ENCODE measurements at places on chromosomes 6 and 20.

DNA sequence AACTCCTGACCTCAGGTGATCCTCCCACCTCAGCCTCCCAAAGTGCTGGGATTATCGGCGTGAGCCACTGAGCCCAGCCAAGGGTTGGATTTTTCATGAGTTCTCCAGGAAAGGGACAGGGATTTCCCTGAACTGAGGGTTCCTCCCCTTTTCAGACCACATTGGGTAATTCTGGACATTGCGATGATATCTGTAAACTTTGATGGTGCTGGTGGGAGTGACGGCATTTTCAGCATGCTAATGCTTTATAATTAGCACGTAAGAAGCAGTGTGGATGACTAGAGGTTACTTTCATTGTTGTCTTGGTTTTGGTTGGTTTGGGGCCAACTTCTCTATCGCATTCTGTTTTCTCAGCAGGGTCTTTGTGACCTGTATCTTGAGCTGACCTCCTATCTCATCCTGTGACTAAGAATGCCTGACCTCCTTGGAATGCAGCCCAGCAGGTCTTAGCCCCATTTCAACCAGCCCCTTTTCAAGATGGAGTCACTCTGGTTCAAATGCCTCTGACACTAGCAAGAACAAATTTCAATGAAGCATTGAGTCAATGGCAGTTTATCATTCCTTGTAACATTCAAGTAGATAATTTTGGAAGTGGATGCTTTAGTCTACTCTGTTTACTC lies 156.5 kb downstream of the TTLL2 start:
- no peak for DNase-seq

DNA sequence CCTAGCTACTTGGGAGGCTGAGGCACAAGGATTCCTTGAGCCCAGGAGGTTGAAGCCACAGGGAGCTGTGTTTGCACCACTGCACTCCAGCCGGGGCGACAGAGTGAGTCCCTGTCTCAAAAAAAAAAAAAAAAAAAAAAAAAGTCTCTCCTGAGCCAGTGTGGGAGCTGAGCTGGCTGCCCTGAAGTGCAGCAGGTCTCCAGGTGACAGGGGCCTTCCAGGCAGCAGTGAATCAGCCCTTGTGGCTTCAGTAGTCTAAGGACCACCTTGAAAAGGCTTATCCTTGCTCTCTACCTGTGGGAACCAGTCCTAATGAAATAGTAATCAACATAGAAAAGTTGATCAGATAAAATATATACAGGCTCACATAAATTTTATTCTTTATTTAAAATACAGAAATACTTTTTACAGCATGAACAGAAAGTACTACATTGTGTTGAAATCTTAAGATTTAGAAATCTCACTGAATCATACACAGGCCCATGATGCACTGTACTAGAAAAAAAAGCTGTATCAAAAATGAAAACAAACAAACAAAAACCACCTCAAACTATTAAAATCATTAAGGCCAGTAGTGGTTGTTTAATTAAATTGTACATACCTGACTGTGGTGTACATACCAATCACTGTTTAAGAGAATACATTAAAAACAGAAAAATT lies 128.9 kb downstream of the SCML4 start:
- no peak for DNase-seq

GRCh38 chr6:137830511-137830911 lies 36.5 kb upstream of the TNFAIP3 start:
- no peak for DNase-seq

GRCh38 chr6:16228709-16229665 lies 9.4 kb upstream of the GMPR start:
- DNase-seq = no peak

- no peak for DNase-seq
Observed at GRCh38 chr6:155301867-155302266, 12.4 kb downstream of the TFB1M start.

GRCh38 chr6:17503051-17503450 lies 97.1 kb upstream of the FAM8A1 start:
- DNase-seq = no peak

DNA sequence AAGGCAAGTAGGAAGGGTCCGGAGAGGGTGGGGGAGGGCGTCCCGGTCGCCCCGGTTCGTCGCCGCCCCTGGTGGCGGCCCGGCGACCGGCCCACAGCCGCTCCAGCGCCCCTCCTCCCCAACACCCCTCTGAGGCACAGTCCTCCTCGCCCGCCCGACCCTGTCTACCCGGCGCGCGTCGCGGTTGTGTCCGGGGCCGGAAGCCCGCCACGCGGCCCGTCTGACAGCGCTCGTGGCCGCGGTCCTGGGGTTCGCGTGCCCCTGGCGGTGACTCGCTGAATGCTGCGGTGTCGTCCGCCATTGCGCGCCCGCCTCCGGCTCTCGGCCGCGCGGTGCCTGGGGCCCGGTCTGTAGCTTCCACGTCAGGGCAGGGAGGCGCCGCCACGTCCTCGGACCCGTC lies 335.3 kb upstream of the DEFB115 start:
- DNase-seq = no peak

- no peak for DNase-seq
Observed at GRCh38 chr20:53752583-53752970, 158.9 kb upstream of the ZNF217 start.

DNA sequence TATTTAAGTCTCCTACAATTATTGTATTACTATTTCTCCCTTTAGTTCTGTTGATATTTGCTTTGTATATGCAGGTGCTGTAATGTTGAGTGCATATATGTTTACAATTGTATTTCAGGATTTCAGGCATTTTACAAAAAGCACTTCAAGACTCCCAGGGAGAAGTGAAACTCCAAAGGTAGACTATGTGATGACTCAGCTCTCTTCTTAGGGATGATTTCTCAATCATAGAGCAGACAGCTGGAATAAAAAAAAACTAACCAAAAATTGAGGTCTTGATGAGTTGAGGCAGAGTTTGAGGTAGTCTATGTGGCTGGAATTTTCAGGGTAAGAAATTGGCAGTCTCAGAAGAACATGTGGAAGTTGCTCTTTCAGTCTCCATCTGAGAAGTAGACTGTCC lies 786.1 kb downstream of the TFAP2A start:
- DNase-seq = no peak

GRCh38 chr6:125524356-125524755 lies 222.6 kb upstream of the HDDC2 start:
- no peak for DNase-seq

DNA sequence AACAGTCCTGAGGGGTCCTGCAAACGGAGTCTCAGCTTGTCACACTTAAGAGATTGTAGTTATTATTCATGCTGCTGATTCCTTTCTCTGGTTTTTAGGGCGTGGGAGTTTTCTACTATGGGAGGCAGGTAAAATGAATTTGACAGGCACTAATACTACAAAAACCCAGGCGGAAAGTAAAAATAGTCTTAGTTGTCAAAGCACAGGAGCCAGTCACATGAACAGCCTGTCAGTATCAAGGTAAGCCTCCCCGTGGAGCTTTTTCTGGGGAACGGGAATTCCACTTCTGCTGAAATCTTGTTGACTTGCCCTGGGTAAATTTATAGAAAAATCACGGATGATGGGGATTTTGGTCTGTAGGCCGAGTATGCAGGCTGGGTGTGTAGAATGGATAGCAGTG lies 79.8 kb downstream of the SLC24A3 start:
- no peak for DNase-seq

- DNase-seq = no peak
Observed at GRCh38 chr20:62907384-62908317, 18.7 kb downstream of the DIDO1 start.

- no peak for DNase-seq
Observed at GRCh38 chr6:161409353-161409752, 135.5 kb upstream of the AGPAT4 start.

- no peak for DNase-seq
Observed at GRCh38 chr6:101722991-101723579, 329.6 kb downstream of the GRIK2 start.

- no peak for DNase-seq
Observed at GRCh38 chr6:119207971-119208725, 129.7 kb upstream of the FAM184A start.

DNA sequence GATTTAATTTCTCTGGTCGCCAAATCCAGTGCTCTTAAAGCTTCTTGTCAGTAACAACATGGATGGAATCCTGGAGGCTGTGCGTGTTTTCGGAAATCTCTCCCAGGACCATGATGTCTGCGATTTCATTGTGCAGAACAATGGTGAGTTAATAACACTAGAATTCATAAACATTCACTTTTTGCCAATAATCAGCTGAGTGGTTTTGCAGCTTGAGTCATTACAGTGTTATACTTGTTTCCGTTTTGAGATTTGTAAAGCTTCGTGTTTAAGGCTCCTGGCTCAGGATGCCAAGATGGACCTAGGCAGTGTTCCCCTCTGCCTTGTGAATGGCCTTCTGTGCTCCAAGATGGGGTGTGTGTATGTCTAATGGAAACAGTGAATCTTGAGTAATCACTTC lies 113.8 kb downstream of the ARMC2 start:
- no peak for DNase-seq

GRCh38 chr20:32526541-32526940 lies 58.6 kb downstream of the NOL4L start:
- no peak for DNase-seq

GRCh38 chr6:101110814-101111213 lies 229.7 kb upstream of the ASCC3 start:
- DNase-seq = no peak

DNA sequence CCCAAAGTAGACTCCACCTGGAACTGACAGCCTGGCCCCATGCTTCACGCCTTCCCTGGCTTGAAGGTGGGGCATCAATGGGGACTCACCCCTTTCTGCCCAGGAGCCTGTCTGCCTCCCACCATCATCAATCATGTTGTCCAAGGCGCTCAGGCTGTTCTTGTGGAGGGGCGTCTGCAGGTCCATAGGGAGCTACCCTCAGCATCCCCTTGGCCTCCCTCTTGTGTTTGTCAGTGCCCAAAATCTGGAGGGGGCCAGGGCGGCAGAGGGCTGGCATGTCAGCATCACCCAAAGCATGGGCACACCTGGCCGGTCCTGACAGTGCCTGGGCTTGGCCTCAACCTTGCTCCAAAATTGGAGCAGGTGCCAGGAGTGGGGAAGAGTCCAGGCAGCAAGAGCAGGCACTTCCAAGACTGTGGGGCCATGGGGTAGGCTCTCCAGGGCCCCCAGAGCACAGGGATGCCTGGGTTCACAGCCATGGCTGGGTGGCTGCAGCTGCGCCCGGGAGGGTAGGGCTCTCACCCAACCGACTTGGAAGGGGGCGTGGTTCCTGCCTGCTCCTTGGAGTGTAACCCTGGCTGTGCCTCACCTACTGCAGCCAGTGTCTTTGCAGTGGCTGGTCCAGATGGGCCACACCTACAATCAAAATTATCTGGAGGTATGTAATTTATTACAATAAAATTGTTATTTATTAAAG lies 903.4 kb downstream of the EYS start:
- DNase-seq = no peak

- DNase-seq = no peak
Observed at GRCh38 chr6:67706388-67706787, 928.7 kb upstream of the ADGRB3 start.

GRCh38 chr6:45478240-45478639 lies 100.5 kb upstream of the SUPT3H start:
- no peak for DNase-seq

- DNase-seq = no peak
Observed at GRCh38 chr20:44632103-44632752, 19.3 kb downstream of the ADA start.

DNA sequence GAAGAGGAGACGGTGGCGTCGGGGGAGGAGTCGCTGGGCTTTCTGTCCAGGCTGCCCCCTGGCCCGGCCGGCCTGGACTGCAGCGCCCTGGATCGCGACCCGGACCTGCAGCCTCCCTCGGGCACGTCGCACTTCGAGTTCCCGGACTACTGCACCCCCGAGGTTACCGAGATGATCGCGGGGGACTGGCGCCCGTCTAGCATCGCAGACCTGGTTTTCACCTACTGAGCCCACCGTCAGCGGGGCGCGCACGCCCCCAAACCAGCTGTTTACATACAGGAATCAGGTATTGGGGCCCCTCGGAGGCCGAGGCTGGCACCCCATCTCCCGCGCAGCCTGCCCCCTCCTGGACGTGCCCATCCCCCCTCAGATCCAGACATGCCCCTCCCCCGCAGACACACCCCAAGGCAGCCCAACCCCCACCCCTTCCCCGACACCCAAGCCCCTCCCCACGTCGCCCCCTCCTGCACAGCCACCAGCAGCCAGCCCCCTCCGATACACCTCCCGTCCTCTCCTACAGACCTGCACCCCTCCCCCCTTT lies 1.4 kb downstream of the SOX12 start:
- DNase-seq = no peak

GRCh38 chr6:152423216-152424103 lies 213.7 kb downstream of the SYNE1 start:
- no peak for DNase-seq

GRCh38 chr6:89685311-89685710 lies 46.8 kb upstream of the LYRM2 start:
- DNase-seq = no peak

DNA sequence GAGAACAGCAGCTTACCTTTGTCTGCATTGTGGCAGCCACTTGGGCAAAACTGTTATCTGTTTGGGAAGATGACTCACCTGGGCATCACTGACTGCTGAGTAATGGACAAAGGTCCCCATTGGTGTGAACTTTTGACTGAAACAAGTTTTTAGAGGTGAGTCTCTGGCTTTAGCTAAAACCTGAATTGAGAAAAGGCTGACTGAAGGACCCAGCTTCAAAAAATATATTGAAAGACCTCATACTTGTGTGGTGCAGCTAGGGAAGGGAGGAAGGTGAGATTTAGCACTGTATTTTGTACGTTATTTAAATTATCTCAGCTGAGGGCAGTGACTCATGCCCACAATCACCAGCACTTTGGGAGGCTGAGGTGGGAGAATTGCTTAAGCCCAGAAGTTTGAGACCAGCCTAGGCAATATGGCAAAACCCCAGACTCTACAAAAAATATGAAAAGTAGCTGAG lies 4.5 kb upstream of the CITED2 start:
- DNase-seq = no peak

DNA sequence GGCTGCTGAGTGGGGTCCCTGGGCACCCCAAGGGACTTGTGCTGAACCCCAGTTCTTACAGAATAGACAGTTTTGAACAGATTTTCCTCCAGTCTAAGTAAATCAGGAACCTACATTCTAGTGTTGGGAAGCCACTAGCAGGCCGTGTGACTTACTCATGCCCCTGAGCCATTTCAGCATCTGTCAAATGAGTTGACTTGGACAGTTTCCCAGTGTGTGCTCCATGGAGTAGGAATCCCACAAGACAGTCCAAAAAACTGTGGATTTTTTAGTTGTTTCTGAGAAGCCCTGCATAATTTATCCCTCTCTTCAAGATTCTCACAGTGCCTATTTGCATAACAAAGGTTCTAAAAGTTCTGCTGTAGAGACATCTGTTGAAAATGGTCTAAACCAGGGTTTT lies 2.1 kb downstream of the GABRR2 start:
- no peak for DNase-seq

- no peak for DNase-seq
Observed at GRCh38 chr6:22526736-22527135, 42.6 kb upstream of the HDGFL1 start.

- DNase-seq = no peak
Observed at GRCh38 chr6:112184951-112185350, 69.4 kb downstream of the LAMA4 start.

DNA sequence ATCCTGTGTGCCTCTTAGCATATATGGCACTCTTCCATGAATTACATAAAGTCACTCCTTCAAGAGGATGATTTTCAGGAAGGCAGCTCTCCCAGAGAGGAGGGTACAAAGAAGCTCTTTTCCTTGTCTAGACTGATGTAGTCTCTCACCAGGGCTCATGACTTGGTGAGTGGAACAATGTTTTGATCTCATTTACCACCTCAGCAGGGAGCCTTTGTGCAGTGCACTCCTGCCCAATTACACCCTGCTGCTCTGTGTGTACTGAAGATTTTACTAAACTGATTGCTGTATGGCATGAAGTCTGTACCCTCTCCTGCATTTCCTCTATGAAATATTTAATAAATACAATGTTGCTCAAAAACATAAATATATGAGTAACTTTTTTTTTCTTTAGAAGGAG lies 598.3 kb upstream of the HS3ST5 start:
- DNase-seq = no peak

All from stimulated activated CD4-positive, alpha-beta T cell treated with anti-CD3 and anti-CD28 coated beads, Interleukin-12 subunit alpha, Interleukin-12 subunit beta, amount 100 ng/mL, for 4 hours (primary cell).